ENCODE measurements at places on chromosomes 5 and 9. TPM values are rescaled to one million over a fixed set of nuclear protein-coding genes. Genes with fewer than 3 reads are reported as not detected.

DOLPP1 gene
- 1.9 TPM for total RNA-seq

SLC6A3 gene
- not detected for total RNA-seq

SPATA31E1 gene
- not detected for total RNA-seq

GGTA1 gene
- total RNA-seq: 9.6 TPM

CBY3 gene
- 0.52 TPM for total RNA-seq

G3BP1 gene
- 72.5 TPM for total RNA-seq

ADAMTS16 gene
- not detected for total RNA-seq

HTR4 gene
- not detected for total RNA-seq

LRRC70 gene
- total RNA-seq: 8.6 TPM

OR1L1 gene
- not detected for total RNA-seq

TLR4 gene
- total RNA-seq: 59.9 TPM
